ENCODE measurements at places on chromosomes 11 and 22.

GRCh38 chr22:22671506-22671905 lies 27.1 kb downstream of the GGTLC2 start:
- DNase-seq, result no peak

DNA sequence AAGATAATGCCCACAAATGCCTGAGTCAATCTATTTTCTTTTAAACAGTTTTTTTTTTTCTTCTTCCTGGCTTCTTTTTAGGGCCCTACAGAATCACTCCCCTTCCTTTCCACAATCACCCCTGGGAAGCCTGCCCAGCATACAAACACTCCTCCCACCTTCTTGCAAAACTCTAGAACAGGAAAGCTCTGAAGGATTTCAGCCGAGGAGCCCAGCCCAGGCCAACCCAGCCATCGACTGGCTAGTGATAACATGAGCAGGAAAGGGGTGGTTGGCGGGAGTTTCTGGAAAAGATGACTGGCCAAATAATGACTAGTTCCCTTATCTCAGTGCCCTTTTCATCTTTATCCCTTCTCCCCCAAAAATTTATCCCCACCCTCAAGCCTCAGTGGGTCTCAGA lies 68.2 kb downstream of the USP35 start:
- no peak for DNase-seq

- no peak for DNase-seq
Measured at GRCh38 chr11:88695689-88696414, 358.3 kb upstream of the CTSC start.

GRCh38 chr22:43993072-43993760 lies 30.9 kb upstream of the PARVB start:
- DNase-seq, result peak; percentile 47

DNA sequence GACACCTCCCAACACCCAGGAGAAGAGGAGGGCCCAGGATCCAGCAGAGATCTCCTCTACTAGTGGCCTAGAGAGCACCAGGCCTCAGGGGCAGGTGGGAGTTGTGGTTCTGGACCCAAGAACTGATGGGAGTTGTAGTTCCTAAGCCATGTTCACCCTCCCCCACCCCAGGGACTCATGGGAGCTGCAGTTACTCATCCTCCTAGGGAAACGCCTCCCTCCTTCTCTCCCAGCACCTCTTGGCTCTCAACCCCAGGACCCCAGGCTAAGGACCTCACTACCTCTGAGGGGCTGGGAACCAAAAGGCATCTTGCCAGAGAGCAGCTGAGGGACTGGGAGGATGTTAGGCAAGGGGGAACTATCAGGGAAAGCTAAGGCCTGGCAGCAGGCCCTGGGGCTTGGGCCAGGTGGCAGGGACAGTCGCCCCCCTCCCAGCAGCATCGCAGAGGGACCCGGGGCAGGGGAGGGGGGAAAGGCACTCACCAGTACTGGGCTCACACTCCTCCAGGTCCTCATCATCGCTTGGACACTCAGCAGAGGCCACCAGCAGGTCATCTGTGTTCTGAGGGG lies 28.9 kb downstream of the SLC22A12 start:
- no peak for DNase-seq

Measured in naive thymus-derived CD8-positive, alpha-beta T cell (primary cell).